HFFc6 (cell line): ENCODE measurements at places on chromosomes 3 and 15. TPM values are rescaled to one million over a fixed set of nuclear protein-coding genes. Genes with fewer than 3 reads are reported as not detected.

DNA sequence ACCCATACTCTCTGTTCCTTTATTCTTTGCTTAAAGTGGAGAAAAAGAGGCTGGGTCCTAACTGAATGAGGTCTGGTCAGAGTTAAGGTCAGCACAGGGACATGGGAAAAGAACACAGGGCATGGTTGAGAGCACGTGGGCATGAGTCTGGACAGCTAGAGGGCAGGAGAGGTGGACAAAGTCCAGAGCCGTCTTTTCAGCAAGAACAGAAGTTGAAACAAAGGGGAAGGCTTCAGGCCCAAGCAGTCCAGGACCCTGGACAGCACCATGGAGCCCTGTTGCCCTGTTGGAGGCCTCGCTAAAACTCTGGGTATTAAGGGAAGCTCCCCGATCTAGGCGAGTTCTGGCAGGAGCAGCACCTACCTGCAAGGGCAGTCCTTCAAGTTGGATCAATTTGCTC lies 50.7 kb downstream of the XYLB start:
- DNase-seq, result no peak

DNA sequence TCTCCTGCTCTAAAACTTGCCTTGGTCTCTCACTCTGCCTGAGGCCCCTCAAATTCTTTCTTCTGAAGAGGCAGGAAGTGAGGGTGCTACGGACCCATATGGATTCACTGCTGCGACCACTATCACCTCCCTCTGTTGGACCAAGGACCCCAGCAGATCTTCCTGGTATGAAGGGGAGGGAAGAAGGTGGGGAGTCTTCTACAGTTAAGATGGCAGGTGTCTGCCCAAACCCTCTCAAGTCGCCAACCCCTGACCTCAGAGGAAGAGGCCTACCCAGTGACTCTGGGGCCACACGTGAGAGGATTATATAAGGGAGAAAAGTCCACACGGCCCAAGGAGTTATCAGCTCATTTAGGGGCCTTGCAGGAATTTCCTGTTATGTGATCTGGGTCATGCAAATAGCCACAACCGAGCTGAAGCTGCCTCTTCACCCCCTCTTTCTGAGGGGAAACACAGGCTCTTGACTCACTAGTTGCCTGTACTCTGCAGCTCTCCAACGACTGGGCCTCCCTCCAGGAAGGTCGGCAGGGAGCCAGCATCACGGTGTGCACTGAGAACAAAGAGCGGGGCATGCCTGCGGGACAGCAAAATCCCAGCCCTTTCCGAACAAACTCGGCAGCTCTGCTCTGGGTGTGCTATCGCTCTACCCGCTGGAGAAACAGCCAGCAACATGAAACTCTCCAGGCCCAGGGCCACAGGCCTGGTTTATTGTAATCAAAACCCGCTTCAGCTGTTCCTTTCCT lies 116.0 kb downstream of the XXYLT1 start:
- peak; percentile 94 for DNase-seq

DNA sequence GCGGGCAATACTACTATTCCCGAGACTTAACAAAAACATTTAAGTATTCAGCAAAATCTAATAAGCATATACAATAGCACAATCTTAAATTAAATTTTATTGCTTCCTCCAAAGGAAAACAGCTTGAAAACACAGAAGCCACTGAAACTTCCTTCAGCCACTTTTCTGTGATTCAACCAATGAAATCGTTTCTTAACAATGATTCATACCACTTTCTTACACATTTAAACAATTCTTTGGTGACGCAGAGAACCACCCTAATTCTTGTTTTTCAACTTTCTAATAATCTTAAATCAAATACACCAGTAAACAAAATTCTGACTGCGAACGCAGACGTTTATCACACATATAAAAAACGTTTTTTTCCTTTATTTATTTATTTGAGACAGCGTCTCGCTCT lies 4.1 kb downstream of the TJP1 start:
- no peak for DNase-seq

DNA sequence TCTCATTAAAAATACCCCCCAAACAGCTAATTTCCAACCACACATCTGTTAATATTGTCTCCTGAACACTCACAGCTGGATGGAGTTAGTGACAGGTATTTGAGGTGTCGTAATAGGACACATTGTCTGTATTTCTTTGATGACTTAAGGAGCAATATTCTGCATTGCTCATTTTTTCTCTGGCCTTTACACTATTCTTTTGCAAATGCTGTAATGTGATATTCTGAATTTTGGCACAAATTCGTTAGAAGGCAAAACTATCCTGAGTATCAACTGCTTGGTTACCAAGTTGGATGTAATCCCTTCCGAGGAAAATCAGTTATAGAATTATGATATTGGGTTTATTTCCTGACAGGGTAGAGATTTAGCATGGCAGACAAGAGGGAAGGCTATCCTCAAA lies 1030.2 kb downstream of the MCTP2 start:
- no peak for DNase-seq

GRCh38 chr15:68749793-68750192 lies 70.9 kb downstream of the ANP32A start:
- no peak for DNase-seq

GRCh38 chr3:181824961-181825360 lies 113.2 kb downstream of the SOX2 start:
- DNase-seq, result no peak

GRCh38 chr3:105836533-105836932 lies 32.3 kb downstream of the CBLB start:
- DNase-seq, result peak; percentile 32

DNA sequence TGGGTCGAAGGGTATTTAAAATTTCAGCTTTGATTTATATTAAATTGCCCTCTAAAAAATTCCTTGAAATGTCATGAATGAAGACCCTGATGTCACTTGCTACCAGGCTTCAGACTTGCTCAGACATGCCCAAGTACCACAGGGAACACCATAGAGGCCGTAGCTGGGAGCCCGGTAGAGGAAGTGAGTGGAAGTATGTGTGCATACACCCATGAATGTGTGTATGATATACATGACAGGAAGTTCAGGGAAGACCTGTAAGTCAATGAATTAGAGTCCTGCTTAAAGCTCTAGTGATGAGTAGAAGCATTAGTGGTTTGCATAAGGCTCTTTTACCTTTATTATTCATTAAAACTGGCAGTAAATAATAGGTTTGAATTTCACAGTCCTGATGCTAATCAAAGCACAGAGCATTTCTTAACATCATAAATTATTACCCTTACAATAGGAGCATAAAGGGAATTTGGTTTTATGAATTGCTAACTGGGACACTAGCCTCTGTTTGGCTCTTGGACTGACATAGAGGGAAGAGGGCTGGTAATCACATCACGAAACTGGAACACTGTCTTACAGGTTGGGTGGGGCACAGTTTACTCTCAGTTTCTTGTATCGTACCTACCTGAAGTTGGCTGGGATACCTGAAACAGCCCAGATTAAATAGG lies 144.4 kb downstream of the CHST2 start:
- no peak for DNase-seq

DNA sequence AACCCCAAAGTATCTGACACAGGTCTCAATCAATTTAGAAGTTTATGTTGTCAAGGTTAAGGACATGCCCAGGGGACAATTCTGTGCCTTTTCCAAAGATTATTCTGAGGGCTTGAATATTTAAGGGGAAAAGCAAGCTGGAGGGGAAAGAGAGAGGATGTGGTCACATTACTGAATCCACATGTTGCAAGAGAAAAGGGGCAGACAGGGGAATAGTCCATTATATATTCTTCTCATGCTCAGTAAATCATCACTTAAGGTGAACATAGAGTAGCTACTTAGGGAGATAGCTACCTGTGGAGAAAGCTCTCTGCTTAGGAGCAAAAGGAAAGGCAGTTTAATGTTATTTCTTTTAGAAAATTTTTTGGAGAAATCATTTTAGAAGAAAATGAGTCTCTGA lies 751.6 kb downstream of the SI start:
- no peak for DNase-seq

The IQCH gene
- 1.1 to 1.9 TPM (median 1.8 TPM) in 3 replicates for total RNA-seq

DNA sequence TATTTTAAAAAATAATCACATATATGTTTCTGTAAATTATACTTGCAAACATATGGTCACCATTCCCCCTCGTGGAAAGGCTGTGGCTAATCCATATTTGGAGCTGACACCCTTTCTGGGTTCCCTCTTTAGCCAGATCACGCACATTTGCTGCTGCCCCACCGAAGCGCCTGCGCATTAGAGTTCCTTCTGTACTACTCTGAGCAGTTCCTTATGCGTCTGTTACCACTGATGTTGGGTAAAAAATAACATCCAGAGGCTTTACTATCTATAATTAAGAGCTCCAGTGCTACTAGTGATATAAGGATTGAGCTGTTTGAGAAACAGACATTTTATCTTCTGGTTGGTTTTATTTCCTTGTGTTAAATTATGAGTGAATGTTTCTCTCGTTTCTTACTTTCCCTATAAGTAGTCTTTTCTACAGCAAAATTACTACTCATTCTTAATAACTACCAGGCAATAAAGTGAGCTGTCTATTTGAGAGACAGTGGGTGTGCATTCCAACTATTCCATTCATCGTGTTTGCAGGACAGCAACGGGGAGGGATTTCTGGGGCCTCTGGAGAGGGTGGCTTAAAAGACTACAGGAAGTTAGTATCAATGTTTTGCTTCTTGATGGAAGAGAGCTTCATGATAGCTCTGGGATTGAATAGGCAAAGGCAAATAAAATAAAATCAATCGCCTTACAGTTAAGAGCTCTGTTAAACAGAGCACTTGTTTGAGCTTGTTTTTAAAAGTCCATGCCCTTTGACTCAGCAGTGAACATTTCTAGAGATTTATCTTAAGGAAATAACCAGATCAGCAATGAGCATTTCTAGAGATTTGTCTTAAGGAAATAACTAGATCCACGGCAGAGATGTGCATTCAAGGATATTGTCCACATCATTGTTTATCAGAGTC lies 245.2 kb downstream of the CD47 start:
- no peak for DNase-seq

GRCh38 chr15:26630857-26631256 lies 142.0 kb downstream of the GABRB3 start:
- peak; percentile 4 for DNase-seq

DNA sequence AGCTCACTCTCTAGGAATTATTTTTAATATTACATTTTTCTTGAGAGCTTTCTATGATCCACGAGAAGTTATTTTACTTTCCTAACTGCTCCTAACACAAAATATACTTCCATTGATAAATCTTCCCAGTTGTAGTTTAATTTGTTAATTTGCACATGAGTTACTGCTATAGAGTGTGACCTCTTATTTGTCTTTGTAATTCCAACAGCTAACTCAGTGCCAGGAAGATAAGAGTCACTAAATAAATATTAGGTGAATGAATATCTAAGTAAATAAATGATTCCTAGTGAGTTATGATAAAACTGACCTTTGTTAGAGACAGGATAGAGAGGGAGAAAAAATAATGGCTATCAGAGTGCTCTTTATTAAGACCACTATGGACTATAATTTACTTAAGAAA lies 319.9 kb downstream of the NAALADL2 start:
- DNase-seq, result no peak

DNA sequence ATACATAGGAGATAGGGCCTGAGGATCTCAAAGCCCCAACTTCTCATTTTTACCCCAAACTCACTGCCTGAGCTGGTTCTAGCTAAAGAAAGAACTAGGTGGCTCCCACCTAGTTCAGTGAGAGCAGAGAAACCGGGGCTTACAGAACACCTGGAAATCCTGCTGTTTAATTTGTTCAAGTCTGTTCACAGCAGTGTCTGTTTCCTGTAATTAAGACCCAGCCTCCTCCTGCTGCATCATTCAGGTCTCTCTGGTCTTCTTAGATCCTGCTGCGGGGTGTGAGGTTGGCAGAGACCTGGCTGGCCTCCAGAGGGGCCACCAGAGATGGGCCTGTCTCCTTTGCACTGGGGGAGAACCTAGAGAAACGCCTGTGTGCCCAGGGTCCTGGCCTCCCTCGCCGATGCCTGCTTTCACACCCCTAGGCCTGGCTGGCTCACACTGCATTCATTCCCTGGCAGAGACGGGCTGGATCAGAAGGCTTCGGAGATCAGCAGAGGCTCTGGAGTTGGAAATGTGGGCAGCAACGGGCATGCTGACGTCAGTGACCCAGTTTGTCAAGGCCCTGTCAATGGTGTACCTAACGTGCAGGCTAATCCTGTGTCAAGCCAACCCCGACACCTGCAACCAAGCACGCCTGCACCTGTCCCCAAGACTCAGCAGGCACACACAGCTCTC lies 4.9 kb upstream of the CHRNA3 start:
- DNase-seq, result no peak

DNA sequence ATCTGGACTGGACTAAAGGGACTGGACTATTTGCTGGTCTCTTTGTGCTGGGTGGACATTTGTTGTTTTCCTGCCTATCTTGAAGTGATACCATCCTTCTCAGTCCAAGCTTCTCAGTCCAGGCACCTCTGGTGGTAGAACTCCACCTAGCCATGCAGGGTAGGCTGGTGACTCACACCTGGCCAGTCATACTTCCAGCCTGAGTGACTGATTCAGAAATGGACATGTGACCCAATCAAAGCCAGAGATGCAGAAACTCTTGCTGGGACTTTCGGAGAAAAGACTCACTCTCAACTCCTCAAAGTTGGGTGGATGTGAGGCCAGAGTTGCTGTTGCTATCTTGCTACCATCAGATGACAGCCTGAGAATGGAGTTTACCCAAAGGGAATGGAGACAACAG lies 5.6 kb upstream of the ASB14 start:
- DNase-seq, result peak; percentile 40

DNA sequence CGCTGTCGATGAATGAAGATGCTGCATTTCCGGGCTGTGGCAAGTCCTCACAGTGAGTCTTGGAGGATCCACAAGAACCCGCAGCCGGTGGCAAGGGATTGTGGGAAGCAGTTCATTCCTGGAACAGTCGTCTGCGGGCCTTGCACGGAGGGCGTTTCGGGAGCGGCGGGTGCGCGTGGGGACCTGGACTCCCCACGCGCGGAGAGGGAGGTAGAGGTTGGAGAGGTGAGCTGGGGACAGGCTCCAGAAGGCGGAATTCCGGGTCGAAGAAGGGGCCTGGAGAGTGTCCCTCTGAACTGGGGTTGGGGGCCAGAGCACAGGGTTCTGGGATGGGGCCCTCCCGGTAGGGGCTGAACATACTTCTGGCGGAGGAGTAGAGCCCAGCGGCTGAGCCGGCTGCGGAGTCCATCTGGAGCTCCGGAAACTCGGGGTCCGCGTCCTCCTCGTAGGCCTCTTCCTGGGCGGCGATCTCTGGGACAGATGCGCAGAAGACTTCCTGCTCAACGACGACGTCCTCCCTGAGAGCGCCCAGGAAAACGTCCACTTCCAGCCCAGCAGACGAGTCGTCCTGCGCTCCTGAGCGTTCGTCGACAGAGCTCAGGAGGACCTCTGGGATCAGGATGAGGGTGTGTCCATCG lies 593 bp downstream of the PRR23A start:
- DNase-seq, result no peak

DNA sequence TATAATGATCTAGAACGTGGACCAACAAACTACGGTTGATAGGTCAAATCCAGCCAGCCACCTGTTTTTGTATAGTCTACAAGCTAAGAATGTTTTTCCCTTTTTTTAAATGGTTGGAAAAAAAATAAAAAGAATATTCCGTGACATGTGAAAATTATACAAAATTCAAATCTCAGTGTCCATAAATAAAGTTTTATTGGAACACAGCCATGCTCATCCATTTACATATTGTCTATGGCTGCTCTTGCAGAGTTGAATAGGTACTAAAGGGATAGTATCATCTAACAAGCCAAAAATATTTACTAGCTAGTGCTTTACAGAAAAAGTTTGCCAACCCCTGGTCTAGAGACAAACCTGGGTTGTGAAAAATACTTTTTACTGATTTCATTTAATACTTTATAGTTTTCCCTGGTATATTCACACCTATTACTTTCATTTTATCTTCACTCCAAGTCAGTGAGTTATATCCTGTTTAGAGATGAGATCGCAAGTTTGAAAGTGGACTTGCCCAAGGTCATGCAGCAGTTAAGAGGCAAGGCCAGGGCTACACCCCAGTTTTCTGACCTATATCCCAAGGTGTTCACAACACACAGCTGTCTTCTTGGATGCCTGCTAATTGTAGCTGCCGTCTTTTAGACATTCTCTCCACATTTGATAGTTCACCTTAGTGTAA lies 58.4 kb downstream of the IGF2BP2 start:
- DNase-seq, result no peak
